ENCODE measurements at places on chromosomes 3 and 15.

- no peak for DNase-seq
Measured at GRCh38 chr3:108552267-108553159, 36.7 kb downstream of the CIP2A start.

DNA sequence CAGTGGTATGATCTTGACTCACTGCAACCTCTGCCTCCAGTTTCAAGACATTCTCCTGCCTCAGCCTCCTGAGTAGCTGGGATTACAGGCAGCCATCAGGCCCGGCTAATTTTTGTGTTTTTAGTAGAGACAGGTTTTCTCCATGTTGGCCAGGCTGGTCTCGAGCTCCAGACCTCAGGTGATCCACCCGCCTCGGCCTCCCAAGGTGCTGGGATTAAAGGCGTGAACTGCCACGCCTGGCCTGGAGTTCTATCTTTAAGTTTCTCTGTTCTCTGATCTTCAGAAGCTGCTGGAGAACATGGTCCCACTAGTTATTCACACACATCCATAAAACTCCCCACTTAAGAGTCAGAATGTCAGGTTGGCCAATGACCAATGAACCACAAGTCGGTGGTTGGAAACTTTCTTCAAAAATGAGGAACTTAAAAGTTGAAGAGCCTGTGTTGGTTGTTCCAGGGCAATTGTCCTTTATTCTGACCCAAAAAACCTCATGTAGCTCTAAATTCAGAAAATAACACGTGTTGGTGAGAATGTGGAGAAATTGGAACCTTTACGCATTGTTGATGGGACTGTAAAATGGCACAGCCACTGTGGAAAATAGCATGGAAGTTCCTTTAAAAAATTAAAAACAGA lies 55.9 kb upstream of the PIK3CB start:
- DNase-seq: no peak

GRCh38 chr3:61924090-61924735 lies 362.8 kb downstream of the PTPRG start:
- DNase-seq: no peak

DNA sequence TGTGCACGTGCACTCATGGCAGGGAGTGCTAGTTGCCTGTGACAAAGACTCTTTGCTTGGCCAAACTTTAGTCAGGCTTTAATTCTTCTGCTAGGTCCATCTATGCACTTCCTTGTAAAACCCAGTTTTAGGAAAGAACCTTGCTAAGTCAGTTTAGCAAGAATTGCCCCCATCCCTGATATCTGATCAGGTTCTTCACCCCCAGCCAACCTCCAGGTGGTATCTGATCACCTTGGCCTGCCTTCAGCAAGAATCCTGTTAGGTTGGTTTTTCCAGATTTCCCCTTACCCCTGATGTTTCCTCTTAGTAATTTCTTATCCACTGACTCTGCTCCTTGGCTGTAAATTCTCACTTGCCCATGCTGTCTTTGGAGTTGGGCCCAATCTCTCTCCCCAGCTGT lies 8.4 kb downstream of the HSPBAP1 start:
- no peak for DNase-seq

DNA sequence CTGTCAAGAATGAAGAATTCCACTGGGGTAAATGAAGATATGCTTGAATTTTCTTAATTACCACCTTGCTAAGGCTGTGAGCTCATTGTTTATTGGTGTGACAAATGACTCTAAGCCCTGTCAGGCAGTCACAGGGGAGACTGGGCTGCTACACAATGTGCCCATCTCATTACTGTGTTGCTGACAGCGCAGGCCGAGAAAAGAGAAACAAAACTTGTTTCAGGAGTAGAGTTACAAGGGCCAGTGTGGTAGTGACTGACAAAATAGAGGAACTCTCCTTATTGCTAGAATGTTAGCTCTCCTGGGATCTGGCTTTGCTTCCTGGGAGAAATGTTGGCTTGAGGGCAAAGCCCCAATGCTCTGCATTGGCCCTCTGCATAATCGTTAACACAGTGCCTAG lies 130.4 kb upstream of the CRBN start:
- DNase-seq: no peak

- no peak for DNase-seq
Measured at GRCh38 chr3:42122261-42123011, 31.3 kb downstream of the TRAK1 start.

GRCh38 chr3:167983583-167983982 lies 112.1 kb downstream of the GOLIM4 start:
- no peak for DNase-seq

DNA sequence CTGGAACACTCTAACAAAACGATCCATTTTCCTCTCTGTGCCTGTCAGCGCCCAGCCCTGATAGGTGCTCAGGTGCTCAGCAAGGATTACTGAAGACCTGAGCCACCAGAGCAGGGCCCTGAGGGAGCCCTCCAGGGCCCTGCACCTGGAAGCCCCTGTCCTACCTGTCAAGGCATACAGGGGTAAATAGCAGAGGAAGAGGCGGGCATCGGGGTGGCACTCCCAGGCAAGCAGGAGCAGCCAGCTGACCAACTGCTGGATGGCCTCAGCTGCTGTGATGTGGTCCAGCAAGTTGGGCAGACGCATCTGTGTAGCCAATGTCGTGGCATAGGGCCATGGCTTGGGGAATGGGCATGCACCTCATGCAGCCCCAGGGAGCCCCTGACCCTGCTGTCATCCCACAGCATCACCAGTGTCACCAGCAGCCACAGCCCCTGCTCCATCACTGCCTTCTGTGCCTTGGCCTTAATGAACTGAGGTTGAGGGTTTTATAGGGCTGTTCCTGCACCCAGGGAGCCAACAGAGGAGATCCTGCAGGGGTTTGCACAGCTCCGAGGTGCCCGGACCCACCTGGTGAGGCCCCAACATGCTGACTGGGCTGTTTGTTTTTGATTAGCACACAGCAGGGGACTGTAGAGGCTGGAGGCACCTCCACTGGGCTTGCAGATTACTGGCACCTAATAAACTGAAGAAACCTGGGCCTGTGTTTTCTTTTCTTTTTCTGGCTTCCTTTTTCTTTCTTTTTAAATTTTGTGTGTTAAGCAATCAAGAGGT lies 7.9 kb upstream of the WDR6 start:
- DNase-seq: no peak

- DNase-seq: no peak
Measured at GRCh38 chr15:57421110-57421509, 44.8 kb downstream of the CGNL1 start.

All from CD8-positive, alpha-beta memory T cell (primary cell).